Stimulated activated naive CD8-positive, alpha-beta T cell treated with anti-CD3 and anti-CD28 coated beads, Interleukin-15, Interleukin-2, amounts not matched to agents 100 U/mL and 50 U/mL, for 24 hours (primary cell): ENCODE measurements at places on chromosomes 5 and 9.

DNA sequence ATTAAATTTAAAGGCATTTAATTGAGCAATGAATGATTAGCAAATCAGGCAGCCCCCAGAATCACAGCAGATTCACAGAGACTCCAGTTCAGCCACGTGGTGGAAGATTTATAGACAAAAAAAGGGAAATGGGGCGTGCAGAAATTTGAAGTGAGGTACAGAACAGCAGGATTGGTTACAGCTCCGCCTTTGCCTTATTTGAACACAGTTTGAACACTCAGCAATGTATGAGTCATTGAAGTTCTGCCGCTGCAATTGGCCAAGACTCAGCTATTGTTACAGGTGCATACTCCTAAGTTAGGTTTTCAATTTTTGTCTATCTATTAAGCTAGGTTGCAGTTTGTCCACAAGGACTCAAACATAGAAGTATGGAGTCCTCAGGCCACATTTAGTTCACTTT is 157.7 kb upstream of the SLC12A2 start:
- DNase-seq = no peak

DNA sequence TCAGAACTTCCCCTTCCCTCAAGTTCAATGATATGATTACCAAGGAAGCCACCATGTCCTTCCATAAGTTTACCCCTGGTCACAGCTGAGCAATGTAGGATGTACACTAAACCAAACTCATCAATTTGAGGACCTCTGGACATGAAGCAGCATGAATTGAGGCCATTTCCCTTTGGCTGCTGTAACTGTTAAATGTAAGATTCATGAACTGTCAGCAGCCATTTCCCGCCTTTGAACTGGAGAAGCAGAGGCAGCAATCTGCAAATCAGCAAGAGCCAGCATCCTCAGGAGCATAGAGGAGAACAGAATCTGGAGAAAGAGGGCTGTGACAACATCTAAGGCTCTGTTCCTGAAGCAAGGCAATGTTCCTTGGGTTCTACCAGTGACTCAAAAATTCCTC is 104.3 kb upstream of the PTGER4 start:
- no peak for DNase-seq

- no peak for DNase-seq
These were observed 48.0 kb downstream of the LMX1B start for GRCh38 chr9:126661521-126662251.

DNA sequence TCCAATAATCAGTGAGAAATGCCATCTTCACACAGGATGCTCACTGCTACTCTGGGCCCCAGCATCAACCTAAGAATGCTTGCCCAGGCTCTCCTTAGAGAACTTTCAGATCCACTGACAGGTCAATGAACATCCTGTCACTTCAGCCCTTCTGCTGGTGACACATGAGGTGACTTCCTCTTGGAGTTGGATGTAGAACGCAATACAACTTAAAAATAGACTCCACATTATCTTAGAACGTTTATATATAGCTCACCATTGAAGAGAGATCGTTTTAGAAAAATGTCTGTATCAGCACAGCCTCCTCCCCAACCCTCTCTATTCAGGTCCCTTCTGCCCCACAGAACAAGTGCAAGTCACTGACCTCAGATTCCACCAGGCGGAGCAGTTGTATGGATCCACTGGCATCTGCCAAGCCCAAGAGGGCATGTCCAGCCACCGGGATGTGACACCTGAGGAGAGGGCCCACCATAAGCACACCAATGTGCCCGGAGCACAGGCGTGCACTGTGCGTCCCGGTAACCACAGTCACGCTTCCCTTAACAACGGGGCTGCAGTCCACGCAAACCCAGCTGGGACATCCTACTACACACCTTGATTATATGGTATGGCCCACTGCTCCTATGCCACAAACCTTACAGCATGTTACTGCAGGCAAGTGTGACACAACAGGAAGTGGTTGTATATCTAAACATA is 2.9 kb downstream of the DPH7 start:
- no peak for DNase-seq

DNA sequence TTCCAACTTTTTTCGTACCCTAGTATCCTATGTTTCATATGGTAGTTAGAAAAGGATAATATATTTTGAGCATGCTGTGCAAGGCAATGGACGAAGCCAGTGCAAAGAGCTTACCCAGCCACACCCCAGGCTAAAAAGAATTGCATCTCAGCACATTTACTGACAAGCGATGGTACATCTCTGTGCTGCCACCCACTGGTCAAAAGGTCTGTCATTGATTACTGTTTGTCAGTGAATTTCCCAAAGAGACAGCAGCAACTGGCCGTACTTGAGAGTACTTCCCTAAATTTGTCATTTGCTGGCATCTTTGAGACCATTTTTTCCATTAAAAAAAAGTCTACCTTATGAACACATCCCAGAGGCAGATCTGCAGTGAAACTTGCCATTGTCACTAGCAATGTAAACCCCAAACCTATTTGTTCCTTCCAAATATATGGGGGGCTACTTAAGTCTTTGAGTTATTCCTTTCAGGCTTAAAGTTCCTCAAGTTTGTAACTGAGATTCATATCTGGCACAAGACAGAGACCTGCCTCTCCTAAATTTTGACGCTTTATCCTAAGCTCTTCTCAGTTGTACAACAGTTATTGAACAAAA is 184.3 kb downstream of the CTNND2 start:
- no peak for DNase-seq

- no peak for DNase-seq
These were observed 2.5 kb downstream of the BRIX1 start for GRCh38 chr5:34918025-34918424.

DNA sequence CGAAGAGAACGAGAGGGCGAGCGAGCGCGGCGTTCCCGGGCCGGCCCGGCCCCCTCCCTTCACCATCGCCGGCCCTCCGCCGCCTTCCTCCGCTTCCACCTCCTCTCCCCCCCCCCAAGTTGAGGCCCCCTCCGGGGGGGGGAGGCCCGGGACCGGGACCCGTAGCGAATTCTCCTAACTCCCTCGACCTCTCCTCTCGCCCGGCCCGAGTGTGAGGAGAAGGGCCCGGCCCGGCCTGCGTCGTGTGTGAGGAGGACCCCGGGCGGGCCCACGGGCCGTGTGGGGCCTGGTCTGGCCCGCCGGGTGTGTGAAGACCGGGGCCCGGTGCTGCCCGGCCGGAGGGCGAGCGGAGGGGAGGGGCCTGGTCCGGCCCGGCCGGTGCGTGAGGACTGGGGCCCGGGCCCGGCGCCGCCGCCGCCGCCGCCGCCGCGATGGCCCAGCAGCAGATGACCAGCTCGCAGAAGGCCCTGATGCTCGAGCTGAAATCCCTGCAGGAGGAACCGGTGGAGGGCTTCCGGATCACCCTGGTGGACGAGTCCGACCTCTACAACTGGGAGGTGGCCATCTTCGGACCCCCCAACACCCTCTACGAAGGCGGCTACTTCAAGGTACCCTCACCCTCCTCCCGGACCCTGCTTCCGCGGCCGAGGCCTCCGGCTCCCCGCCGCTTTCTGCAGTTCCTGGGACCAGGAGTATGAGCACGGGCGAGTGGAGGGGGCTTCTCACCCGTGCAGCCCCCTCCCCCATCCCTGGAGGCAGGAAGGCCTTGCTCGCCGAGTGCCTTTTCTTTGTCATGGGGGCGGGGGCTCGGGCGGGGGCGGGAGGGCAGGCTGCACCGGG is 587 bp downstream of the UBE2R2 start:
- DNase-seq = peak; percentile 57

DNA sequence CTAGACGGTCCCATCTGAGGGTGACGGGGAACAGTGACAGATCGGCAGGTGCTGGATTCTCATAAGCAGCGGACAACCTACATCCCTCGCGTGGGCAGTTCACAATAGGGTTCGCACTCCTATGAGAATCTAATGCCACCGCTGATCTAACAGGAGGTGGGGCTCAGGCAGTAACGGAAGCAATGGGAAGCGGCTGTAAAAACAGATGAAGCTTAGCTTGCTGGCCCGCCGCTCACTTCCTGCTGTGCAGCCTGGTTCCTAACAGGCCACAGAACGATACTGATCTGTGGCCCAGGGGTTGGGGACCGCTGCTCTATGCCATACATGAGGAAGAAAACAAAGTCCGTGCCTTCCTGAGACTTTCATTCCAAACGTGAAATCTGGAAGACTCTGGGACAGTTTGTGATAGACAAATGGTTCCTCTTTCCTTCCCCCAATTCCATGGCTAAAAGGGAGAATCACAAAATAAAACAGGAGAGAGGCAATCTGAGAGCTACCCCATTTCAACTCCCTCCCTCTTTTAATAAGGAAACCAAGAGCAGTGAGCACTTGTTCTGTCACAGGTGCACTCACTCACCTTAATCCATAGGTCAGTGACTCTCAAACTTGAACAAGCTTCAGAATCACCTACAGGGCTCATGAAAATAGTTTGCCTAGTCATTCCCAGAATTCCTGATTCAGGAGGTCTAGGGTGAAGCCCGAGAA is 12.1 kb downstream of the PDCL start:
- DNase-seq = peak; percentile 44

DNA sequence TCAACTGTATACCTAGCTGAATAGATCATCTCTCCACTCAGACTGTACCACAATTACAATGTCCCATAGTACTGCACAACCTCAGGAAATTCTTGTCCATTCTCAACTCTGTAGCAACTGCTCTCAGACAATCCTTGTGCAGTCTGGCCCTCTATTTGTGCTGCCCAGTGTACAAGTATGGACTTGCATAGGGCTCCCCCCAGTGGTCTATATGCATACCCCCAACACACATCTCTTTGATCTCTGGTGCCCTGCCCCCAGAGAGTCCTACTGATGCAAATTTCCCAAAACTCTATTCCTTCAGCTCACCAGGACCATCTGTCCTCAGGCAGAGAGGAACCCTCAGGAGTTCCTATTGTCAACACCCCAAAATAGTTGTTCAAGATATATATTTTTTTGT is 205.3 kb downstream of the SLCO4C1 start:
- no peak for DNase-seq

GRCh38 chr5:143434261-143435209 is 31.0 kb upstream of the NR3C1 start:
- DNase-seq = peak; percentile 33

- no peak for DNase-seq
These were observed 1144.9 kb upstream of the C9orf72 start for GRCh38 chr9:28718226-28718625.

GRCh38 chr9:28976684-28977083 is 1403.4 kb upstream of the C9orf72 start:
- no peak for DNase-seq

DNA sequence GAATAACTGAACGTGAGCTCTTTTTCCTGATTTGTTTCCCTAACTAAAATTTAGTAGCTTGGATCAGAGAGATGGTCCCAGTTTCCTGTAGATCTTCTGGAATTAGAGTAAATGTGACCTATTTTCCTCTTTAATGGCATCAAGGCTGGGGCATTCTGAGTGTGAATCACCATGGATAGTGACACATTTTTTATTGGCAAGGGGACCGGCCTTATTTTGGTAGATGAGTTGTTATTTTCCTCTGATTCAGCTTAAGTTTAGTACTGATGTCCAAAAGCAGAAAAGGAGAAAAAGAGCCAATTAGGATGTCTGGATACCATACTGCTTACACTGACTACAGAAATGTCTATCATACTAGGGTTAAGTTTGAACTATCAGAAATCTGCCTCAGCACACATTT is 68.1 kb downstream of the RNF38 start:
- DNase-seq = no peak

- no peak for DNase-seq
These were observed 19.9 kb downstream of the TPPP start for GRCh38 chr5:673161-673830.
